Stimulated activated CD4-positive, alpha-beta T cell treated with anti-CD3 and anti-CD28 coated beads, Interleukin-15, amount 100 ng/mL, for 24 hours (primary cell): ENCODE measurements at places on chromosomes 3 and 15.

GRCh38 chr15:79682851-79683288 lies 213.9 kb downstream of the MTHFS start:
- DNase-seq: no peak

DNA sequence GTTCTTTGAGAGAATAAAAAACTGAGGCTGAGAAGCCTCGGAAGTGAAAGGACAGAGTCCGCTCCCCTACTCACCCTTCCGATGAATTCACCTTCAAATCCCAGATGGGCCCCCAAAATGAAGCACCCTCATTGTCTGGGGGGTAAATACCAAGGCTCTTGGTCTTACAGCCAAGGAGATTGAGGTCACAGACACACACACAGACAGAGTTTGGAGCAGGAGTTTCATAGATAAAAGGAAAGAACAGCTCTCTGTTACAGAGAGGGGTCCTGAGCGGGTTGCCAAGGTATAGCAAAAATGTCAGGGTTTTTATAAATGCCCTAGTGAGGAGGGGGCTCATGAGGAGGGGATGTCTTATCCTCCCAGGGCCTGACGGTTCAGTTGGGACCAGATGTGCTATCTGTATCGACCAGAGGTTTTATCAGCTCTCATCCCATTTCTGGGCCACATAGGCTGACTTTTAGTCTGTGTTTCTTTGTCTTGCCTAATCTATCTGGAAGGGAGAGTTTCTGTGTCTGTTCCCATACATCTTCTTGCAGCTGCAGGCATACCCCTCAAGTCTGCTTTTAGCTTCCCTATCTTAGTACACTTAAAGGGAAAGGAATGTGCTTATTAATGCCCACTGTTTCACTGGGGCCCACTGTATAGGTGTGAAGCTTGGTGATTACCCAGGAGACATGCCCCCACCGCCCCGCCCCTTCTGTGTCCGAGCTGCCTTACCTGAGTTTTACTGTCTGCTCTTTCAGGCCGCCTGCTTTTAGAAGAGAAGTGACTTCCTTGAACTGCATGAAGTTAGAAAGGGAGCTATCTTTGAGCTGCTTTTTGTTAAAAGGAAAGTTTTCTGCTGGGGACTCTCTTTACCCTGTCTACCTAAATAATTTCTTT lies 66.8 kb upstream of the ATP11B start:
- no peak for DNase-seq

DNA sequence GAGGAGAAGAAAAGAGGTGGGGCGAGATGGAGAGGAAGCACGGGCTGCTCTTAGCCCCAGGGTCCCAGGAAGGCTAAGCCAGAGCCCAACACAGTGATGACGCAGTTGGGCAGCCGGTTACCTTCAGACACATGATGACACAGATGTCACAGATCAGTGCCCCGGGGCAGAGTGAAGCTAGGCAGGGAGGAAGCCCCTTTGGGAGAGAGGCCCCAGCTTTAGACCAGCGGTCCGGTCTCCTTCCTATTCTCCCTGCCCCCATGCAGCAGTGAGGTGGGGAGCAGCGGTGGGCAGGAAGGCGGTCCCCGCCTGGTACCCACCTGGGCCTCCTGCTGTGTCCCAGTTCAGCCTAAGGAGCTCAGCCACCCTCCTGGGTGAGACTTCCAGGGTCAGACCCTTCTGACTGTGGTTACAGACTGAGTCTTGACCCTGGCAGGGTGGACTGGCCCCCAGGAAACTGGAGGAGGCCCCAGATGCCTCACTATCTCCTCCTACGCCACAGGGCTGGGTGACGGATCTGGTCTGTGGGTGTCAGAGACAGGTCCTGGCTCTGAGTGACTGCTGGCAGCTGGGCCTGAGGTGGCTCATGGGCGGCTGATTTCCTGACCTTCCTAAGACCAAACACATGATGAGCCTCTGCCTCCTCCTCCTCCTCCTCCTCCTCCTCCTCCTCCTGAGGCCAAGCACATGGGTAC lies 38.8 kb upstream of the LINGO1 start:
- no peak for DNase-seq

- no peak for DNase-seq
These were observed 30.7 kb downstream of the MBNL1 start for GRCh38 chr3:152299249-152299976.

DNA sequence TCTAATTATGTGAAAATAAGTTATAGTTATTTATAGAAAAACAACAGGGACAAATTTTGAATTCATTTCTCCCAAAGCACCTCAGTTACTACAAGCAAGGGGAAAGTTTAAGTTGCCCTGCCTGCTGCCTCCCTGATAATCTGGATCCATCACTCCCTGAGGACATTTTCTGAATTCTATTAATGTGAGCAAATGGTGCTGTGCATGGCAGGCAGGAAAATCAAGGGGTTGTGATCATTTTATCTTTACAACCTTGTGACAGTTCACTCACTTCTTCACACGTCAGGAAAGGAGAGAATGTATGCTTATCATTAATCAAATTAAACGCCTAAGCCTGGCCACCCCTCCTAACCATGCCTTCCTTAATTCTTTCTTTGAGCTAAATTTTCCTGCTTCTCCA lies 39.3 kb downstream of the ITGB5 start:
- DNase-seq: no peak
